KBM-7 (cell line): ENCODE measurements at places on chromosomes 4 and X.

DNA sequence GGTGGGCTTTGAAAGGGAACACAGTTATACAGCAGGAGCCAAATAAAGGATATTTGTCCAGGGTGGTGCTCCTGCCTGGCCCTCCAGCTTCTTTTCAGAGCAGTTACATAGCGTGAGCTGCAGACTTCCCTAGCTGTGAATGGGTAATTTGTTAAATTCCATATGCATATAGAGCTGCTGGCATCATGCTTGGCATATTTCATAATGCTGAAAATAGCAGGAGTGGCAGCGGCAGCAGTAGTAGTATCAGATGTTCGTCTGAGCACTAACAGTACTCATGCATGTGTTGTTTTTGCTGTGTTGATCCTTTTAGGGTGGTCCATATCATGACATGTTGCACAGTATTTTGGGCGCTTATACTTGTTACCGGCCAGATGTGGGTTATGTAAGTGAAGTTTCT is 33.6 kb upstream of the TADA2B start:
- no peak for DNase-seq

GRCh38 chrX:88355252-88355651 is 391.8 kb upstream of the CPXCR1 start:
- peak; percentile 34 for DNase-seq

DNA sequence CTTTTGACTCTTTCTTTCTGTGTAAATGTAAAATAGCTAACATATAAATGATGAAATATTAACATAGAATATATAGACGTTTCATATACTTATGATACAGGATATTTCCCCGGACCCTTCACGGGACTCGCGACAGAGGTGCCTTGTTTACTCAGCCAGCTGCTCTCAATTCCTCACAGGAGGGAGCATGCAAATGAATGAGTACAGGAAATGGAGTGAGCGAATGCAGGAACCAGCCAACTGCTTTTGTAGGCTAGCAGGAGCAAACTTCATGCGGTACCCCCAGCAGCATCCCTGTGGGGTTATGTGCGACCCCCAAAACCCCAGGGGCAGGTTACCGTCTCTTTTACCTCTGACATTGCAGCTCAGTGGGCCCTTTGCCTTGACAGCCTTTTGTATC is 110.3 kb upstream of the PDHA2 start:
- no peak for DNase-seq

GRCh38 chr4:94253036-94253435 is 45.4 kb downstream of the SMARCAD1 start:
- no peak for DNase-seq

GRCh38 chr4:105605493-105605892 is 53.1 kb downstream of the ARHGEF38 start:
- DNase-seq: peak; percentile 26

GRCh38 chr4:76562836-76563453 is 127.9 kb downstream of the SHROOM3 start:
- DNase-seq: no peak

GRCh38 chr4:20532871-20533870 is 167.1 kb upstream of the PACRGL start:
- no peak for DNase-seq

DNA sequence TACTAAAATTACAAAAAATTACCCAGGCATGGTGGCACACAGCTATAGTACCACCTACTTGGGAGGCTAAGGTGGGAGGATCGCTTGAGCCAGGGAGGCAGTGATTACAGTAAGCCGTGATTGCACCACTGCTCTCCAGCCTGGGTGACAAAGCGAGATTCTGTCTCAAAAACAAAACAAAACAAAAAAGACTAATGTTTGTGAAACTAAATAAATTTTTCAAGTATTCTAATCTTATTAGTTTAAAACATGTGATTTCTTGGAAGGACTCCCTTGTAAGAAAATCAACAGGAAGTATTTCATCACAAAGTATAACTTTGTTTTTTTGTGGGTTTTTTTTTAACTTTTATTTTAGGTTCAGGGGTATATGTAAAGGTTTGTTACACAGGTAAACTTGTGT is 89.6 kb downstream of the EGF start:
- no peak for DNase-seq

- peak; percentile 92 for DNase-seq
These were observed at the start of gene PIR for GRCh38 chrX:15493118-15493962. Gene PIR, minus strand, starts transcription at chrX:15493333. Its CDS starts 2,076 bp downstream, at chrX:15491257.

- no peak for DNase-seq
These were observed 15.0 kb upstream of the ELF4 start for GRCh38 chrX:130125091-130125874.

DNA sequence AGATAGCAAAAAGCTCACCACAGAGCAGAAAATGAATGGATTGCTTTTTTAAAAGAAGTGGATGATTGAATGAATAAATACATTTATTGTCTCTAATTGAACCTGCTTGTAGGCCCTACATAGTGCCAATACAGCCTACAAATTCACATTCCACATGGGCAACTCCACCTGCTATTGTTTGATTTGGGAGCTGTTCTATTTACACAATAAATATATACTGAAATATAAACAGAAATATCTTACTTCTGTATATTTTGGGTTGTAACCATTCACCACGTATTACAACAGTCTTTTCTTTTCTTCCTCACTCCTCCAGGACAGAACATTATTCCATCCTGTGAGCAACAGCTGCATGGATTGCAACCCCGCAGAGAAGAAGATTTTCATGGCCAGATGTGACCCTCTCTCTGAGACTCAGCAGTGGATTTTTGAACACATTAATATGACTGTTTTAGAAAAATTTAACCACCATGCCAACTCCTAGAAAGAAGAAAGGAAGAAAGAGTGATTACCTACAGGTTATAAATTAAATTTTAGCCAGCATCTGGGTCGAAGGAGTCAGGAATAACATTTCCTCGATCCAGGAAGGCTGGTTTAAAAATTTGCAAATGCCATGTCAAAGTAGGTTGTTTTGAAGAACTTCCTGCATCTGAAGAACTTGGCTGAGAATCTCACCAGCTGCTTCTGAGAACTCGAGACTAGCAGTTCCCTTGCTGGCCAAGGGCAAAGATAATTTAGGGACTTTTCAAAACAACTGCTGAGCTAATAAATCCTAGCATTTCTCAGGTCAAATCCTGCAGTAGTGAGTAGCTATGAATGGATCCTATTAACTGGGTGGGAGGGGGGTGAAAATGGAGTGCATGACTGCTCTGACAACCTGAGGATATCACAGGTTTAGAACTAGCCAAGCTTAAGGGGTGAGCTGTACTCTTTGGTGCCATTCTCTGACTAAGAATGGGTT is 128.7 kb upstream of the GALNT7 start:
- no peak for DNase-seq

DNA sequence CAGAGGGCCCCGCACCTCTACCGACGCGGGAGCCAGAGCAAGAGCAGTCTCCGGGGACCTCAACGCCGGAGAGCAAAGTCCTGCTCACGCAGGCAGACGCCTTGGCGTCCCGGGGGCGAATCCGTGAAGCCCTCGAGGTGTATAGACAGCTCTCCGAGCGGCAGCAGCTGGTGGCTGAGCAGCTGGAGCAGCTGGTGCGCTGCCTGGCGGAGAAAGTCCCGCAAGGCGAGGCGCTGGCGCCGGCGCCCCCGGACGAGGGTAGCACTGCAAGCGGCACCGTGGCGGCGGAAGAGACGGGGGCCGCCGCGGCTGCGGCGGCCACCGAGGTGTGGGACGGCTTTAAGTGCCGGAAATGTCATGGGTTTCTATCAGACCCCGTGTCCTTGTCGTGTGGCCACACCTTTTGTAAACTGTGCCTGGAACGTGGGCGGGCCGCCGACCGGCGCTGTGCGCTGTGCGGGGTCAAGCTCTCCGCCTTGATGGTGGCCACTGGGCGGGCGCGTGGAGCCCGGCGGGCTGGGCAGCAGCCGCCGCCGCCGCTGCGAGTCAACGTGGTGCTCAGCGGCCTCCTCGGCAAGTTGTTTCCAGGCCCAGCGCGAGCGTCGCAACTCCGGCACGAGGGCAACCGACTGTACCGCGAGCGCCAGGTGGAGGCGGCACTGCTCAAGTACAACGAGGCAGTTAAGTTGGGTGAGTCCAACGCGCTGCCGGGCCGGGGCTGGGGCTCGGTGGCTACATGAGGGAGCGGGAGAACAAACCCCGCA is 672 bp downstream of the LONRF3 start:
- DNase-seq: peak; percentile 66

GRCh38 chr4:119894650-119895208 is 171.9 kb downstream of the MAD2L1 start:
- DNase-seq: no peak

DNA sequence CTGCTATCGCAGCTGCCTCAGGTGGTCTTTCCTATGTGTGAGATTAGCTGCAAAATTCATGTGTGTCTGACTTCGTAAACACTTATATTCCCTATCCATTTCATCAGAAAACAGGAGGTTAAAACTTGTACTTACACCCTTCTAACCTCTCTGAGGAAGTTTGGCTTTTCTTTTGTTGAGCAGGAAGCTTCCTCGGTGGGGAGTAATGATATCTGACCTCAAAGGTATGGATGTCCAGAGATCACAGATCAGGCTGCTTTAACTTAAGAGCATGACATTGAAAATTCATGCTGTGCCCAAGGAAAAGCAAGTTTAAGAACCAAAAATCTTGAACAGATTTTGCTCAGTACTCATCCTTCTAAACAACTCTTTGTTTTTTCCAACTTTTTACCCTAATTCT is 429.1 kb downstream of the STIM2 start:
- no peak for DNase-seq

DNA sequence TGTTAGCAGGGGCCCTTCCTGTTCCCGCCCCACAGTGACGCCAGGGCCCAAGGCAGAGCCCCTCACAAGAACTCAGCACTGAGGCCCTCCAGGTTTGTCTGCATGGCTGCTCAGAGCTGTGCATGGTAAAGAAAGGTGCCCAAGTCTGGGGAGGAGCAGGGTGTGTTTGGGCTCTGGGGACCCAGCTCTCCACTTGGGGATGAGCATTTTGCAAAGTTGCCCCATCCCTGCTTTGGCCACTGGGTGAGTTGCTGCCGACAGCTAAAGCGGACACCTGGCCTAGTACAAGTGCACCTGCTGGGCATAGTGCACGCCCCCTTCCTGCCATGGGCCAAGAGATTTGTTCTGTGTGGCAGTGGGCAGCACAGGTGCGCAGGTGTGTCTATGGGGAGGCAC is 2.0 kb upstream of the MXD4 start:
- DNase-seq: no peak

- DNase-seq: no peak
These were observed 31.9 kb upstream of the SORCS2 start for GRCh38 chr4:7160439-7160838.

- DNase-seq: no peak
These were observed 75.4 kb downstream of the FAT4 start for GRCh38 chr4:125390126-125390525.

- DNase-seq: no peak
These were observed 98.0 kb downstream of the NAA11 start for GRCh38 chr4:79227860-79228259.

GRCh38 chrX:72621163-72621562 is 48.5 kb upstream of the HDAC8 start:
- DNase-seq: no peak

DNA sequence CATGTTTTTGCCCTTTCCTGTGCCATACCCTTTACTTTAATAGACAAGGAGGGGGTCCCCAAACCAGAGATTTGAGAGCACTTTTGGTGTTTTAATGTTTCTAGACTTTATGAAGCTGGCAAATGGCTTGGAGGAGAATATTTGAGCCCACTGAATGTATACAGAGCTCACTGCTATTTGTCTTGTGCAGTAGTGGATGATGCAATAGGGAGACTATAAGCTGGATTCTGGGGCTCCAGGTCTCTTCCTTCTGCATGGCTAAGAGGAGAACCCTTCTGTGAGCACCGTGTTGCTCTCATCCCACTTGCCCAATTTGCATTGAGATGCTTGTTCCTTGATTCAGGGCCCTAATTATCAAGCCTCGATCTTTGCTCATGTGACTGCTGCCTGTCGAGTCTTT is 8.9 kb upstream of the PUDP start:
- DNase-seq: no peak

DNA sequence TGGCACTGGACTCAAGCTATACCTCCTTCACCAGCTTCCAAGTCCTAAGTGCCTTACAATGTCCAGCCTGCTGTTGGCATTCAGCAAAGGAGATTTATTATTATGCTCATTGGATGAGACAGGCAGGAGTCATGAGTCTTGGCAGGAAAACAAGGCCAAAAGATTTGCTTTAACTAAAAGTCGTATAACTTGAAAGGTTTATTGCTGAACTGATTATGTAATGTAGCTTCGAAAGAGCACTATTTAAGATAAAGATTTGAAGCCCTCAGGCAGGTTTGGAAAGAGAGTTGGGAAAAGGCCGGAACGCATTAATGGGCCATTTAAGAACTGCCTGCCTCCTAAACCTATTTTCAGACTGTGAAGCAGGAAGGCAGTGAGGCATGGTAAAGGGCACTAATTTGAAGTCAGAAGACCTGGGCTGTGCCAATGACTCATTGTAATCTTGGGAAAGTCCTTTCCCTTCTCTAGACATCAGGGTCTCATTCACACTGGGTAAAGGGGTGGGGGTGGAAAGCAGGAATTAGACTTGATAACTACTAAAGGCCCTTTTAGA is 280.5 kb upstream of the EDA2R start:
- no peak for DNase-seq

DNA sequence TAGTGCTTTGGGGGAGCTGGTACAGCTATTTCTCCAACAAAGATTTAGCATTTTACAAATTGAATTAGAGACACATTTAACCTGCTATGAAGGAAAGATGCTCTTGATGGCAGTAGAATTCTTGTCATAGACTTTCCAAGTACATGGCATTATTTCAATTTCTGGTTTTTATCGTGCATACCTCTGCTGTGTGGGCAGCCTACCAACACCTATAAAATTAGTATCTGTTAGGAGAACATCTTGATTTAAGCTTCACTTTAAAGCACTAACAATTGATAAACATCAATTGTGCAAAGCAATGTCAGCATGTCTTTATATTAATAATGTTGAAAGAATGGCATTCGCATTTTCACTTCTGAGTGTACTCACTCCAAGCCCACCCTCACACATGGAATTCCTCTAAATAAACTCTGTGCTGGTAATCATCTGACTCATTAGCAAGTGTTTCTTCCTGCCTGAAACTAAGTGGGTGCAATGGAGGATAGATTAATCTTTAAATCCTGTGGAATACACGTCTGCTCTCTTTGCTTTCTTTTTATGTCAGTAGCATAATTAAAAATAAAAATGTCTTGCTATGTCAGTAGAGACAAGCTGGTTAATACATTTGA is 279.8 kb upstream of the MAGEB18 start:
- DNase-seq: no peak

GRCh38 chrX:150212672-150213480 is 150.2 kb upstream of the MAMLD1 start:
- no peak for DNase-seq

DNA sequence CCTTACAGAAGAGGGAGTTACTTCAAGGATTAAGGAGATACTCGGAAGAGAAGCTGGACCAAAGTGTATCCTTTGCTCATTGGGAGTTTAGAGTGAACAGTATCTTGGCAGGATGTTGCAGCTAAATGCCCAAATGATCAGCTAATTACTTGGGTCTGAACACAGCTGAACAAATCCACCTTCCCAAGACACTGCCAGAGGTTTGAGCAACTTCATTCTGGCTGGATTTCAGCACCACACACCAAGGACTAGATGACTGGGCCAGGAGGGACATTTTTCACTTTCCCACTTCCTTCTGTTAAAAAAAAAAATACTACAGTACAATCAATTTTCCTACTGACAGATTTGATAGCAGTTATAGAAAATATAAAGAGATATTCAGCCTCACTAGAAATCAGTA is 324.6 kb downstream of the MID1IP1 start:
- no peak for DNase-seq
